AG10803 (cell line): ENCODE measurements at places on chromosomes 12 and 14.

- DNase-seq, result peak; percentile 24
Measured at GRCh38 chr12:132560614-132561426, 49.6 kb downstream of the LRCOL1 start.

GRCh38 chr12:75684678-75685616 is 173.5 kb upstream of the KRR1 start:
- peak; percentile 89 for DNase-seq

GRCh38 chr14:75549169-75549568 is 26.9 kb downstream of the BATF start:
- DNase-seq, result no peak

DNA sequence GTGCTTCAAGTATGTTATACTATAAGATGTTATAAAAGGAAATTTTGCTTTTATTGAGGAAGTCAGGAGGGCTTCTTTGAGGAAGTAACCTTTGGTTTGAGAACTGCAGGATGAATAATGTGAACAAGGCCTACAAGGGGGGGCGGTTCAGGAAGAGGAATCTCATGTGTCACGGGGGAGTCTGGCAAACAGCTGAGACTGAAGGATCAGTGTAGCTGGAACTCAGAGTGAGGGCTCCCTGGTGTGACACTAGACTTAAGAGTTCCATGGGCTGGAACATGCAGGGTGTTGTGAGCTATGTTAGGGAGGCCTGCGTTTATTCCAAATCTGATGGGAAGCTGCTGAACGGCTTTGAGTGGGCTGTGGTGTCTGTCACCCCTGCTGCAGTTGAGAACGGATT is 62.3 kb downstream of the UNC79 start:
- no peak for DNase-seq

- no peak for DNase-seq
Measured at GRCh38 chr12:56661979-56662638, 16.3 kb upstream of the ATP5F1B start.

GRCh38 chr12:118237908-118238307 is 102.0 kb downstream of the PEBP1 start:
- peak; percentile 13 for DNase-seq

DNA sequence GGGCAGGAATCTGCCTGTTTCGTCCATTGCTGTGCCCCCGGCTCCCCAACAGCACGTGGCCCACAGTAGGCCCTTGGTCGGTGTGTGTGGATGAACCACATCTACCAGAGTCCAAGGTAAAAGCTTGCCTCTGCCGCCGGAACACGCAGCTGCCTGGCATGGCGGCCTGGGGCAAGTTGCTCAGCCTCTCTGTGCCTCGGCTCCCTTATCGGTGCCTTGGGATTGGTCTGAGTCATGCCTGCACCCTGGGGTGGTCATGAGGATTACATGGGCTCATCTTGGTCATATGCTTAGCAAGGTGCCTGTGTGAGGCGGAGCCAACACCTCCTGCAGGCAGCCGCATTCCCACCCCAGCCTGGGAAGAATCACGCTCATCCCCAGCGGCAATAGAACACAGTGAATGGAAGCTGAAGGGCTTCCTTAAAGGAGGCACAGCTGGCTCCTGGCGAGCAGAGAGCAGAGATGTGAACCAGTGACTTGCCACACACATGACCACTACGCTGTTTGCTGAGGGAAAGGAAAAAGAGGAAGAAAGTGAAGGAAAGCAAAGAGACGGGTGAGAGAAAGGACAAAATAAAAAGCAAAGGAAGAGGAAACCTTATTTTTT is 5.5 kb upstream of the SCARB1 start:
- no peak for DNase-seq

- no peak for DNase-seq
Measured at GRCh38 chr14:43168371-43168925, 1338.6 kb downstream of the FSCB start.

DNA sequence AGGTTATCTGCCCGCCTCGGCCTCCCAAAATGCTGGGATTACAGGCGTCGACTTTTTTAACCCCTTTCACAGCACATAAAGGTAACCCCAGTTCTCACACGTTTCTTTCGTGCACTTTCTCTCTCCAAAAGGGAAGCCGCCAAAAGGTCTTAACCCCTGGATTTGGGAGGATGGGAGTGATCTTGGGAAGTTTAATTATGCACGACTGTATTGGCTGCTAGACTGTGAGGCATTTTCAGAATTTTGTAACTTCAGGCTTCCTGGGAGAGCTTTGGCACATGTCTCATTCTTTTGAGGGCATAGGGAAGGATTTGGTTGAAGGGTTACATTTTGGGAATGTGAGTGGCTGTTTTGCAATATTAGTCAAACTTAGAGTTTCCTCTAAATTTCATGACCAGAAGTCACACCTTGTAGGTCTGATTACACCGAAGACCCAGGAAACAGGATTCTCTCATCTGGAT is 1.4 kb upstream of the SMARCC2 start:
- DNase-seq, result peak; percentile 50

DNA sequence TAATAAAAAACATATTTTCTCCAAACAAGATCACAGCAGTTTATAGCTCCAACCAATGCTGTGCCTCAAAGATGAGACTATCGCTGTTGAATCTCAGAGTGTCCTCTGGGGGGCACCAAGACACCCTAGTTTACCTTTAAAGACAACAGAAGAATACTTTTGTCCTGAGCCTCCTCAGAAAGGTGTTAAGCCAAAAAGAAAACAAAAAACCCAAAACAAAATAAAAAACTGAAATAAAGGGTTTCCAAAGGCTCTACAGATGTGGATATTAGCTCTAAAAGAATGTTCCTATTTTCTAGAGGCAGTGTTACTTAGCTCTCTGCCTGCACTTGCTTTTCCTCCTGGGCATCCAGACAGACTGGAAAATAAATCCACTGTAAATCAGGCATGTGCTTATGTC is 86.9 kb upstream of the TTC7B start:
- peak; percentile 55 for DNase-seq

DNA sequence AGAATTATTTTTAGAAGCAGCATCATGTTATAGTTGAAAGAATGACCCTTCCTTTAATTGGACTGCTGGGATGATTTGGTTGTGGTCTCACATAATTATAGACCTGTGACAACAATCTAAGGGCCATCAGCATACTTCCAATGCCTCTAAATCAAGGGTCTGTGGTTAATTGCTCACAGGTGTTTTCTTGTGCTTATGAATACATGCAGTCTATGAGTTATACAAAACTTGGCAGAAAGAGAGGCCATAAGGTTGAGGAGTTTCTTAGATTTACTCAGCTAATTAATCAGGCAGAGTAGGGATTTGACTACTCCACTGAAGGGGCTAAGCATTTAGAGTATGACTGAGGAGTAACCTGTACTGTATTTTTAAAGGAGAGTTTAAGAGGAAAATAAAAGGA is 37.0 kb upstream of the FRMD6 start:
- DNase-seq, result peak; percentile 72

- no peak for DNase-seq
Measured at GRCh38 chr14:89108608-89109007, 284.2 kb downstream of the TTC8 start.

GRCh38 chr12:32821293-32821692 is 65.6 kb upstream of the YARS2 start:
- no peak for DNase-seq

GRCh38 chr12:39327510-39327909 is 115.4 kb downstream of the KIF21A start:
- no peak for DNase-seq

- DNase-seq, result no peak
Measured at GRCh38 chr14:99818503-99819036, 25.4 kb downstream of the EML1 start.

DNA sequence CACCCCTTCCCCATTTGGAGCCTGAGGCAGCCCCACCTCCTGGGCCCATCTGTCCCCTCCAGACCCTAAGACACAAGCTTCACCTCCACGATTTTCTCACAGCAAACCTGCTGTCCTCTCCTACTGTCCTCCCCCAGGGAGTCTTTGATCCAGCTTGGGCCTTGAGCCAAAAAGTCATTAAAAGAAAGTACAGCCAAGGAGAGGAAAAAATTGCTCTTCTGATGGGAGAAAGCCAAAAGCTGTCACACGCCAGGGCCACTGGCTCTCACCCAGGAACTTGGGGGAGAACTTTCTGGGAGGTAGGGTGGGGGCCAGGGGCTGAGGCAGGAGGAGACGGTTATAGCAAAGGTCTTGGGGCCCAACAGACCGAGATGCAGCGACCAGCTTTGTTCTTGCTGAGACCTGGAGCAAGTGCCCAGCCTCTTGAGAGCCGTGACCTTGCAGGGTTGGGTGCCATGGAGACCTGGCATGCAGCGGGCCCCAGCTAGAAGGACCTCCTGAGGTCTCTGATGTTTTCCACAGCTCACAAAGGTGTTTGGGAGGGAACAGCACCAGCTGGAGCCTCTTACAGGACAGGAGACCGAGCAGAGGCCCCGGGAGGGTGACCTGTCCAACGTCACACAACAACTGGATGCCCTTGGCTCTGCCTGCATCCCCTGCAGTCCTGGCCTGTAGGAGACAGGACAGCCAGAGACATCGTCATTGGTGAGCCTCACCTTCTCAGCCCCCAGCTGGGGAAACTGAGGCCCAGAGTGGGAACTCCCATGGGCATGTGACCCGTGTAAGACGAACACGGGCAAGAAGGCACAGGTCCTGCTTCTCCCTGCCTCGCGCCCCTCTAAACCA is 124.5 kb downstream of the CALM1 start:
- no peak for DNase-seq

GRCh38 chr12:96359328-96359727 is 40.9 kb downstream of the CDK17 start:
- no peak for DNase-seq

DNA sequence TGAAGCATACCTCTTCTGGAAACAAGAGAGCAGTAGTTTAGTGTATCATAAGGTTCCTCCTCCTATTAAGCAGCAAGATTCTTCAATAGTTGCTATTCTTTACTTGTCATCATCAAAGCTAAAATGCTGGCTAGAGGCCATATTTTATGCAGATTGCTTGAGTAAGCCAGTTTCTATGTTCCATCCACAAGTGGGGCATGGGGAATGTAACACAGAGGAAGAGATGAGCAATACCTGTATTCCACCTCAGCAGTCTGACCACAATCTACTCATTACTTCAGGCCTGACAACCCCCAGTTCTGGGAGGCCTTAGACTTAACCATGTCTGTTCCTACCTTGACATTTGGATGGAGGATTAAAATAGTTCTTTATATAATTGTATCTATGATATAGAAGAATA is 423.6 kb downstream of the BTG1 start:
- no peak for DNase-seq

DNA sequence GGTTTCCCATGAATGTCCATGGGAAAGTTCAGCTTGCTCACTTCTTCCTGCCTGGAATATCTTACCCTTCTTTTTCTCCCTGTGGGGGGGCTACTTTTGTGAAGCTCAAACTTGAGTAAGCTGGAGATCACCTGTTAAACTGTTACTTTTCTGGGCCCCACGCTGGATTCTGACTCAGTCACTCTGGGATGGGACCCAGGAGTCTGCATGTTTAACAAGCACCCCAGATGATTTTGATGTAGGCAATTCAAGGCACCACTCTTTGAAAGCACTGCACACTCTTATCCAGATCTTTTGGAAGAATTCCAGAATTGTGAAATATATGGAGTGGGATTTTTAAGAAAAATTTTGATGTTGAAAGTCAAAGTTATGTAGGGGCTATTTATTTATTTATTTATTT is 46.3 kb upstream of the IGF1 start:
- DNase-seq, result peak; percentile 41

DNA sequence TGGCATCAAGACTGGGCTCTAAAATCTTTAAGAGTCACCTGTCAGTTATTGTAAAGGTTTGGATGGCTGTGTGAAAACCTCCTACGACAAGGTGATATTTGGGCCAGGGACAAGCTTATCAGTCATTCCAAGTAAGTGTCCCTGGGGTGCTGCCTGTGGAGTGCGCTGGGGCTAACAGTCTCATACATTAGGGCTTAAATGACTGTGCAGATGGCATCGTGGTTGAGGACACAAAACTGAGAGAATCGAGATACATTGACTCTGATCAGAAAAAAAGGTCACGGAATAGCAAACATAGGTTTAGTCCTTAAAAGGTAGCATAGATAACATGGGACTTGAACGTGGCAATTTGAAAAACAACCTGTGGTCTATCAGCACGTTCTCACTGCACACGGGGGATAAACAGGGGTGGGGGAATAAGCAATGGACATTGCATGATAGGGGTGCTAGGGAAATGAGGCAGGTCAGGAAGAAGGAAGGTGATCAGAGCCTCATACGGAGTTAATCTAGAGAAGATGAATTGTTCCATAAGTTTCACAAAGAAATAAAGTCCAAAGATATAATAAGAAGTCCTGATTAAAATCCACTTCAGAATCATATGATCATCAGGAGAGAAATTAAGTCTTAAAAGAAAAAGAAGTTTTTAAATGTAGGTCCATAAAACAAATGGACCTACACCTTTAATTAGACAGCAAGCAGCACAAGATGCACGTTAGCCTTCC is 100.3 kb downstream of the DAD1 start:
- DNase-seq, result no peak

DNA sequence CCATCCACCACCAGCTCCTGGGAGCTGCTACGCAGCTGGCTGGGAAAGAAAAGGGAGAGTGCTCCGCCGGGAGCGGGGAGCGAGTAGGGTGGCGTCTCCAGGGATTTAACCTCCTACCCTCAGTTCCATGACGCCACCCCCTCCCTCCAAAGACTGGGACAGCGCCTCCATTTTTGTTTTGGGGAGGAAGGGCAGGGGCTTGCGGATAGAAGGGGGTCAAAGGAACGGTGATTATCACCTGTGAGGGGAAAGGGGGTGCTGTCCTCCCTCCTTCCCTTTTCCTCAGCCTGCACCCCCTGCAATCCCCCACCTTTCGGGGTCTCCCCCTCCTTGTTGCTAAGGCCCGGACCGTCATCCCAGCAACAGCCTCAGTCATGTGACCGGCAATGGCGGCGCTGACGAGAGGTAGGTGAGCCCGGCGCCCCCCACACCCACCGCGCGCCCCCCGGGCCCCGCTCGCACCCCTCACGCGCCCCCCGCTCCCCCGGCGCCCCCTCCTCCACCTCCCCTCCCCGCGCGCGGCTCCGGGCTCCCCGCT is at the start of gene DTX3:
Gene DTX3, plus strand, starts transcription at position 371 of the 538 bp plus-strand sequence. CDS start 1,694 bp downstream, outside the sequence.
- peak; percentile 20 for DNase-seq

GRCh38 chr12:112140728-112141127 is 15.4 kb downstream of the TRAFD1 start:
- no peak for DNase-seq

DNA sequence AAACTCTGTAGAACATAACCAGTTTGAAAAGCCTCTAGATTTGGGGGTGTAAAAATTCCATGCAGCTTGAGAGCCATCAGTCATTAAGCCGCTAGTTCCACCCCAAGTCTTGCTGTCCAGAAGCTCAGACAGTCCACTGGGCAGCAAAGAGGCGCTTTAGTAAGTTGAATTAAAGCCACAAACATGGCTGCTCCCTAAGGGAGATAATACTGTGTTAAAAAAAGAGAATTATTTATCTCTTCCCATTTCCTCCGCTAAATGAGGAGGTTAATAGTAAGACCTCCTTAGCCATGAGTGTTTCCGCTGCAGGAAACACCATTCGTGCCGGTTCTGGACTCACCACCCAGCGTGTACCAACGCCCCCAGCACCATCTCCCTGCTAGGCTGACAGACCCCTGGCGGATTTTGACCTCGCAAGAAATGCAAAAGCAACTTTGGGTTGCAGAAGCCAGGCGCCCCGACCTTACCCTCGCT is 536 bp downstream of the TM7SF3 start:
- DNase-seq, result peak; percentile 34
